ENCODE measurements at places on chromosomes 2 and 18.
A peak's percentile ranks its signal among the peaks of the same experiment; 100 is the strongest.

DNA sequence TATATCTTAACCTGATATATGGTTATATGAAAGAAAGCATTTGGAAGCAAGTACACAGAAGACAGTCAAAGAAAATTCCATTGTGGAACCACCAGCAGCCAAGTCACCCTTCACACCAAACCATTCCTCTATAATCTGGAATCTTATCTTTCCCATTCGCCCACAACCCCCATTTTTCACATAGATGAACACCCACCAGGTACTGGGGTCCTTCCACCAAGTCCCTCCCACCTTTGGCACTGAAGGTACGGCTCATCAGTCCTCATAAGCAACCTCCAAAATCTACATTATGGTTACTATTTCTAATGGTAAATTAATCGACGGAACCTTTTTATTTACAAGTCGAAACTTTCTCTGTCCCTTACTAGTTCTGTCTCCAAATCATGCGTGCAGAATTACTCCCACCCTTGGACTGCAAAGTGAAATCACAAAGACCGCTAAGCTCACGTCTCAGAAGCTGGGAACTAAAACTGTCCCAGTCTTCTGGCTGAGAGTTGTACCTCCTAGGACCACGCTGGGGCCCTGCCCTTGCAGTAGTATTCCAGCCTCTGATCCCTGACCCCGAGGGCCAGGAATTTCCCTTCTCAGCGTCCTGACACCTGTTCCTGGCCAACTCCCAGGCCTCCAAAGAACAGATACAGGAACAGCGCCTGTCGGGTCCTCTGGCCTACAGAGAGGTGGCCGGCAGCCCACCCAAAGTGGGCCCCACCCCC is 702 bp downstream of the OLA1 start:
- DNase-seq, result no peak

DNA sequence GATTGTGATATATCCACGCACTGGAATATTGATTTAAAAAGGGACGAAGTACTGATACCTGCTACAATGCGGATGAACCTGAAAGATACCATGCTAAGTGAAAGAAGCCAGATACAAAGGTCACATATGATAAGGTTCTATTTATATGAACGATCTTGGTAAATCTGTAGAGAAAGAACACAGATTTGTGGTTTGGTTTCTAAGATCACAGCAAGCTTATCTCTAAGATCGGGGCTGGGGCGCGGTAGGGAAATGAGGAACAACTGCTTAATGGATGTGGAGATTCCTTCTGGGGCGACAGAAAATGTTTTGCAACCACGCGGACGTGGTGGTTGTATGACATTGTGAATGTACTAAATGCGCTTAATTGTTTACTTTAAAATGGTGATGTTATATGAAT is 60.1 kb downstream of the NEDD4L start:
- no peak for DNase-seq

- peak; percentile 70 for DNase-seq
These were observed 132.5 kb downstream of the SPHKAP start for GRCh38 chr2:228048838-228049490.

- peak; percentile 93 for DNase-seq
These were observed 35.3 kb downstream of the LRRFIP1 start for GRCh38 chr2:237662671-237663093.

DNA sequence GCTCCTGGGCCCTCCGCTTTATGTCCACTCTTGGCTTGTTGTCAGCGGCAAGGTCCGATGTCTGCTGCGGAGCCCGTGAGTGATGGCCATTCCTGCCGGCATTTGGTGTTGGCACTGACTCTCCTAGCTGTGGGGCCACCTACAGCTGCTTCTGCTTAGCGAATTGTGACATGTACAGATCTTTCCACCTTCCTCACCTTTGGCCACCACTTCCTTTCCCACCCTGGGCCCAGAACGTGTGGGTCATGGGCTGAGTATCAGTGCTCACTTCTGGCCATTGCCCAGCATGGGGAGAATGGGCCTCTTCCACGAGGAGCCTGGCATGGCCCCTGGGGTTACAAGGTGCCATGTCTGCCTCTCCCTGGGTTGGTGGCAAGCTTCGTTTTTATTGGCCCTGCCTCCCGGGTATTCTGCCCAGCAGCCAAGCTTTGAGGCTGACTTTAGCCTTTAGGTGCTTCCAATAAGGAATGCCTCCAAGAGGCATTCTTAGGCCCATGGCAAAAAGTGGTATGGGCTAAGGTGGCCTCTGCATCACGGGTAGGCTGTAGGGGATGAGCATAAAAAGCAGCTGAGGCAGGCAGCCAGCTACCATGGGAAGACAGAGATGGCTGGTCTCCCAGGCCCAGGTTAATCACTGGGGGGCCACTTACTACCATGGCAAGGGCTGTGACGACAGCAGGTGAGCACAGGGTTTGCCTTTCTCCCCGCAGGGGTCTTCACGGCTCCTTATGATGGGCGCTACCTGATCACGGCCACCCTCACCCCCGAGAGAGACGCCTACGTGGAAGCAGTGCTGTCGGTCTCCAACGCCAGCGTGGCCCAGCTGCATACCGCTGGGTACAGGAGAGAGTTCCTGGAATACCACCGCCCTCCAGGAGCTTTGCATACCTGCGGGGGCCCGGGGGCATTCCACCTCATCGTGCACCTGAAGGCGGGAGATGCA is 65.8 kb downstream of the EMILIN2 start:
- DNase-seq, result no peak

GRCh38 chr2:58146707-58147106 is 94.4 kb downstream of the FANCL start:
- DNase-seq, result no peak

DNA sequence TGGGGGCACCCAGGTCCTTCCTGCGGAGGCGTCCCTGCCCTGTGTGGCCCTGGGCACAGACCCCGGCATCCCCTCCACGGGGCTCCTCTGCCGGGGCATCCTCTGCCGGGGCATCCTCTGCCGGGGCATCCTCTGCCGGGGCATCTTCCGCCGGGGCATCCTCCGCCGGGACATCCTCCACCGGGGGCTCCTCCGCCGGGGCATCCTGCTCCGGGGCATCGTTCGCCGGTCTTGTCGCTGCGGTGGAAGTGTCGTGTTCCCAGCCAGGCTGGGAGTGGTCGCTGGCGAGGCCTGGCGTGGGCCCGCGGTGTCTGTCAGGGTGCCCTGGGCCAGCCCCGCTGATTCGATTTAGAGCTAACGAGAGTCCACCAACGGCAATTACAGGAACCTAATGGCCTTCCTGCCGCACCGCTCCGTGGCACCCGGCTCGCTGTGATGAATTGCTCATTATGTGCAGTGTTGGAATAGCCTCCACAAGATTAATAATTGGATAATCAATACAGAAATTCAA is 115.1 kb downstream of the NFATC1 start:
- no peak for DNase-seq

DNA sequence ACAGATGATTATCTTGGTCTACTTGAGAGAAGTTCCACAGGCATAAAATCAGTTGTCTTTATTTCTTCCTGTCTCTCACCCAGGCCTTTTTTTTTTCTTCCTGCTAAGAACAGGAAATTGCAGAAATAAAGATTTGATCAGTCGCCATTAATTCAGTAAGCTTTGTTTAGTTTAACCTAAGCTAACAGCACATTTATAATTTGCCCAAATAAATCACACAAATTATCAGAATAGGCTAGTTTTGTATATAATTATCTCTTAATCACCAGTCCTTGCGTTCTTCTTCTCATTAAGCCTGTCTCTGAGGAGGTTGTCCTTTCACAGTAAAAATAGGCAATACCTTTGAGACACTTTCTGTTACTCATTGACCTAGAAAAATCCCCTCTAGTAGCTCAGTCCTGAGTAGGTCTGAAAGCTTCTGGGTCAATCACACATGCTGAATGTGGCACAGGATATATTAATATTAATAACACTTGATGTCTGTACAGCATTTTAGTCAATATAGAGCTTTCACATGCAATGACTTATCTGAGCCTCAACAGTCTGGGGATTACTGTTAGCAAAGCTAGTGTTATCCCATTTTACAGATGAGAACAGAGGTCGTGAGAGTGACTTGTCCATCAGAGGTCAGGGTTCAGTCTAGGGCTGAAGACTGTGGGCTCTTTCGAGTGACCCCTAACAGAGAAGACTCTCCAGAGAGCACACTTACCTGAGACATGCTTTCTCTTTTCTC is 11.2 kb upstream of the STK17B start:
- no peak for DNase-seq

- peak; percentile 56 for DNase-seq
These were observed 87.3 kb downstream of the PDK1 start for GRCh38 chr2:172643142-172643541.

DNA sequence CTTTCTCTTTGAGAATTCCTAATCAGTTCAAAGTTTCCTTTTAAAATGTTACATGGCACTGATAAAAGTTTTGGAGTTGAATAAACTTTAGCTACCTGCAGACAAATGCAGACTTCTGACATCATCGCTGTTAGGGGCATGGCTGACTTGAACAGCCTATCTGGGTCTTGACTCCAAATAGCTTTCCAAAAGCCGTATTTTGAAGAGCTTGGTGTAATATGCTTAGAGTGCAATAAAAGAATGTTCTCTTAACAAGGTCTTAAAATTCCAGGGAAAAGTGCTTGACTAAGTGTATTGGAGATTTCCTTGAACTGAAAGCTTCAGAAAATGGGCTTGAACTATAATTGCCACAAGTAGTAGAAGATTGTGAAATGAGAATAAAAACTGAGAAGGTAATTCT is 342.9 kb upstream of the DCC start:
- no peak for DNase-seq

GRCh38 chr18:32889615-32890593 is 117.1 kb upstream of the KLHL14 start:
- DNase-seq, result no peak

- peak; percentile 87 for DNase-seq
These were observed 143.2 kb upstream of the RND3 start for GRCh38 chr2:150630587-150631235.

GRCh38 chr2:218748741-218749441 is 33.1 kb upstream of the CYP27A1 start:
- DNase-seq, result no peak
